ENCODE measurements at places on chromosomes 7 and 10.
A peak's percentile ranks its signal among the peaks of the same experiment; 100 is the strongest.

GRCh38 chr7:12945901-12946300, 258.5 kb downstream of the ARL4A start:
- no peak for DNase-seq

DNA sequence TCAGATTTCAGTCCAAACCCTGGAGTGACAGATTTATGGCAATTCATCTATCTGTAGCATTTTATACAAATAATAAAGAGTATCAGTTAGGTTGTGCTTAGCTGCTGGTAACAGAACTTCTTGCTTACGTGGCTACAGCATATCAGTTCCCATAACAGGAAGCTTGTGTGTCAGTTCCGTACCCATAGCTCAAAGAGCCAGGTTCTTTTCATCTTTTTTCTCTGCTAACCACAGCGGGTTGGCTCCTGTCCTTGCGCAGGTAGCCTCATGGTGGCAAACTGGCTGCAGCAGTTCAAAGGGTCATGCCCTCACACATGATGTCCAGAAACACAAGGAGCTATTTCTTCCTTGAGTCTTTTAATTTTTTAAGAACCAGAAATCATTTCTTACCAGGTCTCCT, 1041.8 kb downstream of the GATA3 start:
- DNase-seq = no peak

- no peak for DNase-seq
These were observed 318.2 kb downstream of the EXOC4 start for GRCh38 chr7:133571076-133571475.

- DNase-seq = no peak
These were observed 812 bp upstream of the IDE start for GRCh38 chr10:92574548-92575261.

DNA sequence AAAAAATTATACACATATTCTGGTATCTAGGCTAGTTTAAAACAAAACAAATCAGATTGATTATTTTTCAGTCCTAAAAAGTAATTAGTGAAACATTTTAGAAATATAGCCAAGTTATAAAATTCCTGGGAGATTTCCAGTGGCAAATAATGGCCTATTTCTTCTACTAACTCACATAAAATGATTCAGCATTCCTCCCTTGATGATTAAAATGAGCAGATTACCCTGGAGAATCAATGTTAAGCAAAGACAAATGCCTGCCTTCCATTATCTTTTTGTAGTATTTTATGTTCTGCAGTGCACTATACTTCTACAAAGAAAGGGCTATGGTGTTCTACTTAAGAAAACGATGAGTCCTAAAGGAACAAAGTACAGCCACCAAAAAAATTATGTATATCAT, 53.6 kb downstream of the PARD3 start:
- no peak for DNase-seq

DNA sequence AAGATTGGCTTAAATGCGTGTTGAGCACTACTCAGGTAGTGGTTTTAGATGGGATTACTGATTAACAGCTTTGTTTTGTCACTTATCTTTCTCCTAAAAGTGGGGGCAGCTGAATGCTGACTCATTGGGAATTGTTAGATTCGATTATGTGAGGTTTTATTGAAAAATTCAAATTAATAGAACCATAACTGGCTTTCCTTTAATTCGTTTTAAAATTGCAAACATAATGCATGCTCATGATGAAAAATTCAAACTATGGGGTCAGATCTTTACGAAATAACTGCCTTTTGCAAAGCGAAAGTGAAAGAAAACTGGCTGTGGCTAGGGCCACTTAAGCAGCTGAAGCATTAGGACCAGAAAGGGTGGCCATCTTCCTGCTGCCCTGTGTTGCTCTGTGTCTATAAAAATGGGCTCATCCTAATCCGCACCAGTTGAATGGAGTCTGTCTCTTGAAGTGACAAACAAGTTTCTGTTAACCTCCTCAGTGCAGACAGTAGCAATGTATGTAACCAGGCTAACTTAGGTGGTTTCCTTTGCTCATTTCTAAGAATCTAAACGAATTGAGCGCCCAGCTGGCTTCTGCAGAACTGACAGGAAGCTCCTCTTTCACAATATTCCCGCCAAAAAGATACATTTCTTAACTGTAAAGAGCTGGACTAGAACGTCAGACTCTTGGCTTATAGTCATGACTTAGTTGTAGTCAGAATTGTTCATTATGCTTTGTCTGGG, 27.8 kb downstream of the DENND10 start:
- peak; percentile 36 for DNase-seq

- DNase-seq = no peak
These were observed 32.5 kb upstream of the DAGLB start for GRCh38 chr7:6480323-6480660.

DNA sequence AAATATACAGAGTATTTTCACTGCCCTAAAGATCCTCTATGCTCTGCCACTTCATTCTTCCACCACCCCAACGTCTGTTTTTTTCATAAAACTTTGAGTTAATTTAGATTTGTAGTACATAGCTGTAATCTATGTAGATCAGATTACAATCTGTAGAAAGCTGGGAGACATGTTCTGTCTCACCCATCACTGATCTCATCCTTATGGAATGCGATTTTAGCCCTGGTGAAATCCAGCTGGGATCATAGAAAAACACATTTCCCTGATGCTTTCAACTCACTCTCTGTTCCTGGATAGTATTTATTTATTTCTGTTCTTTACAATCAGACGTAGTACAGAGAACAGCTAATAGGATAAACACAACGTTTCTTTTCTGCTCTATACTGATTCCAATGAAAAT, 521.0 kb downstream of the KIF20B start:
- DNase-seq = no peak

DNA sequence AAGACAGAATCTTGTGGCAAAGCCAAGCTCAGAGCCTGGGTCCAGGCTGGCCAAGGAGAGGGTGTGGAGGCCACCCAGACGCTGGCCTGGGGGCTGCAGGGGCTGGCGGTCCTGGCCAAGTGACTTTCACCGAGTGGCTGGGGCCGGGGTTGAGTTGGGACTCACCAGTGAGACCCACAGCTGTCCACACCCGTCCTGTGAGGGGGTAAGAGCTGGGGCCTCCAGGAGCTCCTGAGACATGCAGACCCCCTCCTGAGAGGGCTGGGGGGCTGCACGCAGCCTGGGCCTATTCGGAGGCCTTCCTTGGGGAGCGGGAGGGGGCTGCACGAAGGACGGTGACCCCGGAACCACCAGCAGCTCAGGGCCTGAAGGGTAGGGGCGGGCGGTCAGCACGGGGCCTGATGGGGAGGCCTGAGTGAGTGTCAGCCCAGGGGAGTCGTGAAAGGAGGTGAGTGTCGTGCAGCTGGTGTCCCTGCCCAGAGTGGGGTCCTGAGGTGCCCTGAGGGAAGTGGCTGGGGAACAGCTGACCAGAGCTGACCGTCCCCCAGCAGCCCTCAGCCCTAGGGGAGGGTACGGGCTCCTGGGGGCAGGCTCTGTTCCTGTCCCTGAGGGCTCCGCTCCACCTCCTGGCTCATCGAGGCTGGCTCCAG, 100.9 kb downstream of the FOXL3 start:
- no peak for DNase-seq

GRCh38 chr7:148084138-148084537, 506.4 kb upstream of the C7orf33 start:
- DNase-seq = peak; percentile 37

- DNase-seq = peak; percentile 13
These were observed 4.6 kb downstream of the AKR1B1 start for GRCh38 chr7:134454277-134454676.

DNA sequence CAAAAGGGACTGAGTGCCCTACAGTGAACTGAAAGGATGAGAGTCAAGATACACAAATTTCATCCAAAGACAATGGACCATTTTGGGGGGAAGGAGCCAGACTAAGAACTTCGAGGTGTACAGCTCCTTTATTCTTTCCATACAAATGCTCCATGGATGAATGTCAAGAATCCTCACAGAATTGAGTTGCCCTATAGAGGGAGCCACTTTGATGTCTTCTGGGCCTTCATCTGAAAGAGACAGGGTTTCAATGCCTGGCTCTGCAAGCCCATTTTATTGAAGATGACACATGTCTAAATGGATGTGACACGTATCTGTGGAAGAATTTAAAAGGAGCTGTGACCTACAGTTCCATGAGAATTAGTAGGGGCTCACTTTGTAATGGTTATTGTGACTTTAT, 32.0 kb upstream of the NRG3 start:
- DNase-seq = no peak

DNA sequence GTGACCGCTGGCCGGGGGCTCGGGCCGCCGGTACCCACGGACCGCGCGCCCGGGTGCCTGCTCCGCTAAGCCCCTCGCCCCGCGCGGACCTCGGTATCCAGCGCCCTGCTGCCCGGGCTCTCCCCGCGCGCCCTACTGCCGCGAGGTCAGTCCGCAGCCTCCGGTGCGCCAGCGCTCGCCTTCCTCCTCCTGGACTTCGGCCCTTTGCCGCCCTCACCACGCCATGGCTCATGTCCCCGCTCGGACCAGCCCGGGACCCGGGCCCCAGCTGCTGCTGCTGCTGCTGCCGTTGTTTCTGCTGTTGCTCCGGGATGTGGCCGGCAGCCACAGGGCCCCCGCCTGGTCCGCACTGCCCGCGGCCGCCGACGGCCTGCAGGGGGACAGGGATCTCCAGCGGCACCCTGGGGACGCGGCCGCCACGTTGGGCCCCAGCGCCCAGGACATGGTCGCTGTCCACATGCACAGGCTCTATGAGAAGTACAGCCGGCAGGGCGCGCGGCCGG, 483 bp downstream of the GDF10 start:
- no peak for DNase-seq

- DNase-seq = no peak
These were observed 2.4 kb downstream of the PSMC2 start for GRCh38 chr7:103349805-103350204.

GRCh38 chr7:1694611-1695511, 24.8 kb downstream of the ELFN1 start:
- DNase-seq = no peak

GRCh38 chr10:92688927-92689662, 660 bp upstream of the HHEX start:
- DNase-seq = no peak

DNA sequence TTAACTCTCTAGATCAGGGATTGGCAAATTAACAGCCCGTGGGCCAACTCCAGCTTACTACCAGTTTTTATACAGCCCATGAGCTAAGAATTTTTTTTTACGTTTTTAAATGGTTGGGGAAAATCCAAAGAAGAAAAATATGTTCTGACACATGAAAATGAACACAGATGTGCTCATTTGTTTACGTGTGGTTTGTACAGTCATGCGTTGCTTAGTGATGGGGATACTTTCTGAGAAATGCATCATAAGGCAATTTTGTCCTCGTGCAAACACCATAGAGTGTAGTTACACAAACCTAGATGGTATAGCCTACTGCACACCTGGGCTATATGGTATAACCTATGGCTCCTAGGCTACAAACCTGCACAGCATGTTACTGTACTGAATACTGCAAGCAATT, 8.3 kb upstream of the SMKR1 start:
- DNase-seq = peak; percentile 17

- peak; percentile 57 for DNase-seq
These were observed 1.9 kb downstream of the AUTS2 start for GRCh38 chr7:69599955-69600709.

- DNase-seq = no peak
These were observed 130.6 kb downstream of the TCERG1L start for GRCh38 chr10:131180740-131181415.

- DNase-seq = no peak
These were observed 400.9 kb upstream of the SEMA3D start for GRCh38 chr7:85587785-85588184.

DNA sequence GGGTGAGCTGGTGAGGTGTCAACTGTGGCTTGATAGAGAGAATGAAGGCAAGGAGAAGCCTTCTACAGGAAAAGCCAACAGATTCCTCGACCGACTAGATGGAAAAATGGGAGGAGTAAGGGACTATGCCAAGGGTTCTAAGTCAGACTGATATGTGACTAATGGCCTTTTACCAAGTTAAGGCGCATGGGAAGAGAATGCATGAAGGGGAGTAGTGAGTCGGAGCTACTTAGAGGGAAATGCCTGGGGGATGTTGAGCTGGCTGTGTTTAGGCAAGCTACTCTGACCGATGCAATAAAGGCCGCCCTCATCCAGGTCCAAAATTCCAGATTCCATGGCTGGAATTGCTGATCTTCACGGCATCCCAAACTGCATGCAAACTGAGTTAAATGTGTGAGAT, 48.2 kb downstream of the APBB1IP start:
- no peak for DNase-seq

DNA sequence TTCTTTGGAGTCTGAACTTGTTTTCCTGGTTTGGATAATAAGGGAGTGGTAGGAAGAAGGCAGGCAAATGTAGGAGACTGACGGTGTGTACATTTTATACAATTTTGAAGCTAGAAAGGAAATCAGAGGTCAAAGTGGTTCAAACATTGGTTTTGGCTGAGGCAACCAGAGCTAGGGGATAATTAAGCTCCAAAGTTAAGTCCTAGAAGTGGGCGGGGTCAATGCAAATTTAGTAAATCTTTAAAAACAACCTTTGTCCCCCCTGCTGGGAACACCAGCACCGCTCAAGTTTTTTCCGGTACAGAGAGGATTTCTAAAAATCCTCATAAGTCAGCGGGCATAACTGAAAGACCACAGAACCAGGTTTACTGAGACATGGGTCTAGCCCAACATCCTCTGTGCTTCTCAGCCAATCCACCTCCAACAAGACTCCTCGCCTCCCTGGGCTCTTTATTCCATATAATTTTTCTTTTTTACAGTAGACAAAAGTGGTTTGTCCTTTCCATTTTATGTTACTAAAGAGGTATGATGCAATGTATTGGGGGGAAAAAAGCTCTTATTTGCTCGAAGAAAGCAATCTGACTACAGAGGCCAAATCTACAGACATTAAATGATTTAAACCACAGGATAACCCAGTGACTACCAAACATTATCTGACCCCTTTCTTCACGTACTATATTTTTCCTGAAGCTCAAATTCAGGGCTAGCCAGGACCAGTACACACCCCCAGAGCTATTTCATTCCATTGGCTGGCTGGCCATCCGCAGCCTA, 1.6 kb downstream of the GLUD1 start:
- DNase-seq = no peak

- DNase-seq = no peak
These were observed 32.6 kb downstream of the PNLIPRP3 start for GRCh38 chr10:116460219-116460618.

DNA sequence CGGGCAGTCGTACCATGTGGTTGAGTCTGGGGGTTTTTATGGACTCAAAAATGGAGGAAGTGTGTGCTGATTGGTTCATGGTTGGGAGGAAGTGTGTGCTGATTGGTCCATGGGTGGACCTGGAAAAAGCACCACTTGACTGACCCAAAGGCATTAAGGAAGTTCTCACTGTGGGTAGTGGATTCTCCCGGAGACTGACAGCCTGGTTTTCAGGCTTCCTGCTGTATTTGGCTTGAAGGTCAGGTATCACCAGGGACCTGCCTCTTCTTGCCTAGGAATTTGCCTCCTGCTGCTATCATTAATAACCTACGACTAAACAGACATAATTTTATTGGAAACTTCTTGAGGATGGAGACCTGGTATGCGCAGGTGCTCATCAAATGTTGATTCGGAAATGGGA, 268.8 kb upstream of the LRGUK start:
- no peak for DNase-seq

GRCh38 chr10:110488940-110489339, 8.8 kb upstream of the DUSP5 start:
- DNase-seq = no peak
